Bone marrow (tissue), 2 donors: ENCODE measurements at places on chromosomes 4 and X.
A peak's percentile ranks its signal among the peaks of the same experiment; 100 is the strongest.

GRCh38 chr4:19224820-19225219, 1026.9 kb upstream of the SLIT2 start:
- no peak for DNase-seq

GRCh38 chr4:173371292-173372192, 788 bp downstream of the SAP30 start:
- peak; percentile 63 for DNase-seq

DNA sequence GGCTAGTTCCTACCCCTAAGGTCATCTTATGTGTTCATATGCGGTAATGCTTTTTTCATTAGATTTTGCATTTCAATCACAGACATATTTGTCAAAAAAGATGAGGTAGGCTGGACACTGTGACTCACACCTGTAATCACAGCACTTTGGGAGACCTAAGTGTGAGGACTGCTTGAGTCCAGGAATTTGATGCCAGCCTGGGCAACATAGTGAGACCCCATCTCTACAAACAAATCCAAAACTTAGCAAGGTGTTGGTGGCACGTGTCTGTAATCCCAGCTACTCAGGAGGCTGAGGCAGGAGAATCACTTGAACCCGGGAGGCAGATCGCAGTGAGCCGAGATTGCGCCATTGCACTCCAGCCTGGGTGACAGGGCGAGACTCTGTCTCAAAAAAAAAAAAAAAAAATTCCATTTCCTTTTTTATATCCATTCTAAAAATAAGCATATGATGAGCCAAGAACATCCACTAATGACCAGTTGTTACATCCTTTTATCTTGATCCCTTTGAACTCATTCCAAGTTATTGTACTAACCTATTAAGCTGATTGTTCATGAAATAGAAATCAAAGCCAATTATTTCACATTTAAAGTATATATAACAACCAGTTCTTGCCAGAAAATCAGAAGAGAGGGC, 23.4 kb downstream of the PGAM4 start:
- DNase-seq = no peak

GRCh38 chr4:185227713-185228278, 18.4 kb downstream of the SNX25 start:
- DNase-seq = no peak

- no peak for DNase-seq
These were observed 554.4 kb downstream of the ARAP2 start for GRCh38 chr4:35689870-35690269.

- DNase-seq = no peak
These were observed 92.3 kb downstream of the RLIM start for GRCh38 chrX:74521961-74522751.
